ENCODE measurements at places on chromosomes 12 and 14. TPM values are rescaled to one million over a fixed set of nuclear protein-coding genes. Genes with fewer than 3 reads are reported as not detected.

The ARMH4 gene
- 10.1 TPM for total RNA-seq

The SH2B3 gene
- total RNA-seq: 44.1 TPM

The ATF1 gene
- total RNA-seq: 34.7 TPM

The CPNE8 gene
- 13.1 TPM for total RNA-seq

The VASH1 gene
- 1.3 TPM for total RNA-seq

The LHX5 gene
- total RNA-seq: not detected

The KLHL42 gene
- total RNA-seq: 46.4 TPM

The PFKM gene
- 67.2 TPM for total RNA-seq

The VTI1B gene
- 52.5 TPM for total RNA-seq

The MYO1H gene
- not detected for total RNA-seq

The ZNF410 gene
- 75.7 TPM for total RNA-seq

The RAPGEF3 gene
- 7.1 TPM for total RNA-seq

The CLEC4D gene
- total RNA-seq: not detected

The AQP5 gene
- not detected for total RNA-seq

The SDS gene
- total RNA-seq: not detected

The TMEM63C gene
- total RNA-seq: under 0.01 TPM

The DENR gene
- total RNA-seq: 29.4 TPM

The PLEKHA5 gene
- 39.7 TPM for total RNA-seq

The EIF5 gene
- total RNA-seq: 233 TPM

The PRR4 gene
- total RNA-seq: 10.5 TPM

The BRI3BP gene
- total RNA-seq: 3.1 TPM

The SOCS2 gene
- total RNA-seq: 72.0 TPM

The KRT71 gene
- total RNA-seq: not detected

The CALM1 gene
- 363 TPM for total RNA-seq

The LRTM2 gene
- not detected for total RNA-seq

The BDKRB1 gene
- total RNA-seq: 0.65 TPM

The PLA2G1B gene
- total RNA-seq: not detected

The GDF3 gene
- total RNA-seq: not detected

The ACRBP gene
- total RNA-seq: 0.16 TPM

The TRAFD1 gene
- total RNA-seq: 49.0 TPM

The WNT5B gene
- 507 TPM for total RNA-seq

The CAPZA3 gene
- total RNA-seq: not detected

The KRT82 gene
- not detected for total RNA-seq

The TPPP2 gene
- total RNA-seq: not detected

The NINJ2 gene
- total RNA-seq: not detected

The NTF3 gene
- 4.4 TPM for total RNA-seq

The FGF6 gene
- total RNA-seq: not detected

The APOF gene
- total RNA-seq: not detected

The KCNA1 gene
- total RNA-seq: 0.49 TPM

The EFS gene
- 28.9 TPM for total RNA-seq

The SIX4 gene
- 16.5 TPM for total RNA-seq

The NPFF gene
- total RNA-seq: not detected

The GZMB gene
- not detected for total RNA-seq

The ZFHX2 gene
- 0.12 TPM for total RNA-seq

The SLC4A8 gene
- total RNA-seq: 6.7 TPM

The SIX1 gene
- 2.8 TPM for total RNA-seq

The KRT83 gene
- not detected for total RNA-seq

The RDH16 gene
- total RNA-seq: under 0.01 TPM

The TC2N gene
- total RNA-seq: 0.97 TPM

The CLEC4C gene
- not detected for total RNA-seq

The CPNE6 gene
- not detected for total RNA-seq

The HOXC10 gene
- total RNA-seq: not detected

The SMCO2 gene
- not detected for total RNA-seq

The ANKRD33 gene
- total RNA-seq: not detected

The MANSC4 gene
- not detected for total RNA-seq

The TUNAR gene
- 1.1 TPM for total RNA-seq

The IQSEC3 gene
- total RNA-seq: not detected

All from hair follicle dermal papilla cell (primary cell).